IPS-NIHi11 (cell line): ENCODE measurements at places on chromosomes 16 and 17.
A peak's percentile ranks its signal among the peaks of the same experiment; 100 is the strongest.

GRCh38 chr17:75874323-75875181 lies 3.8 kb downstream of the TRIM47 start:
- no peak for DNase-seq

- DNase-seq: no peak
Measured at GRCh38 chr17:54950116-54950515, 18.3 kb downstream of the COX11 start.

DNA sequence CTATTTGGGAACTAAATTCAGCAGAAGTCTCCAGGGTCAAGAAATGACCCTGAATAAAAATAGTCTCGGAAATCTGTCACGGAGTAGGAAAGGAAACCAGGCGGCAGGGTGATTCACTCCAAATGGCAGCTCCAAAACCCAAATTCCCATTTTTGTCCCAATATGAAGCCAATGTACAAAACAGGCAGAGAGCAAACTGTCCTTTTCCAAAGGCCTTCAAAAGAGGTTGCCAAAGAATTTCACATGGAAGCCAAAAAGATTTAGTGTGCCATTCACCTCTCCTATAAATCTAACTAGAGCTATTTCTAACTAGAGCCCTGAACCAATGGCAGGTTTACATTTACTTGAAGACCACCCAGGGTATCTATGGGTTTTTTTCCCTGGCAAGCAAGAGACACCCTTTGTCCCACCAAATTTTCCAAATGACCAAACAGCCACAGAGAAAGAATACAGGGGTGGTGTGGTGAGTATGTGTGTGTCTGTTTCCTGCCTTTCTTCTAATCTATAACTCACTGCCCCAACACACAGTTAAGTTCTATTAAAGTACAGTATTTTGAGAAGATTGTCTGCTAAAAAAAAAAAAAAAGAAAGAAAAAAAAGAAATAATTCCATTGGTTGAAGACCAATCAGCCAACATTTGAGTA lies 6.8 kb downstream of the MYO1D start:
- DNase-seq: no peak

GRCh38 chr17:64399767-64400156 lies 9.1 kb upstream of the PECAM1 start:
- DNase-seq: no peak

GRCh38 chr16:53202398-53202797 lies 147.6 kb downstream of the CHD9 start:
- DNase-seq: no peak

- no peak for DNase-seq
Measured at GRCh38 chr16:84329843-84330684, 35.4 kb downstream of the WFDC1 start.

DNA sequence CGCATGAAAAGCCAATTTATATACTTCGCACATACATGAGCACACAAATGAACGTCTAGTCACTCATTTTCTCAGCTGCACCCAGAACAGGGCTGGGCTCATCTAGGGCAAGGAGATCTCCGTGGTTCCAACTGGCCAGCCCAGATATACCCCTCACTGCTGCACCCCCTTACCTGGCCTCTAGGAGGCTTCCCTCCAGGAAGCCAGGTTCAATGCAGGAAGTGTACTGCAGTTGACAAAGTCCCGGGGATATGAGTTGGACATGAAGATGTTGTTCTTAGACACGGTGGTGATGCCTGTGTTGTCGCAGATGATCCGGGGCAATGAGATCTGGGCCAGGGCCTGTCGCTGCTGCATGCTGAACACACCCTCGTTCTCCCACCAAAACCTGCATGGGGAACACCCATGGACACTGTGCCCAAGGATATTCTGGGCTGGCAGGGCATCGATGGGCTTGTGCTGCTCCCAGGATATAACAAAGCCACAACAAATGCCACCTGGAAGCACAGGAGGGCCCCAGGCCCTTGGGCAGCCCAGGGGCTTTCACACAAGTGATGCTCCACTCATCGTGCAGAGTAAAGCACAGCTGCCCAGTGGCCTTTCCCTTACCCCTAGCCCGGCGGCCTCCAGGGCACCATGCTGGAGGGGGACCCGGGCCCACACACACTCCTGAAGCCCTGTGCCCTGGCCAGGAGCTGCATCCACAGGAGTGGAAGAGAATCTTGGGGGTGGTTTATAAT lies 10.1 kb downstream of the MPO start:
- DNase-seq: peak; percentile 63

GRCh38 chr16:14378689-14379467 lies 251.2 kb downstream of the PARN start:
- DNase-seq: no peak

DNA sequence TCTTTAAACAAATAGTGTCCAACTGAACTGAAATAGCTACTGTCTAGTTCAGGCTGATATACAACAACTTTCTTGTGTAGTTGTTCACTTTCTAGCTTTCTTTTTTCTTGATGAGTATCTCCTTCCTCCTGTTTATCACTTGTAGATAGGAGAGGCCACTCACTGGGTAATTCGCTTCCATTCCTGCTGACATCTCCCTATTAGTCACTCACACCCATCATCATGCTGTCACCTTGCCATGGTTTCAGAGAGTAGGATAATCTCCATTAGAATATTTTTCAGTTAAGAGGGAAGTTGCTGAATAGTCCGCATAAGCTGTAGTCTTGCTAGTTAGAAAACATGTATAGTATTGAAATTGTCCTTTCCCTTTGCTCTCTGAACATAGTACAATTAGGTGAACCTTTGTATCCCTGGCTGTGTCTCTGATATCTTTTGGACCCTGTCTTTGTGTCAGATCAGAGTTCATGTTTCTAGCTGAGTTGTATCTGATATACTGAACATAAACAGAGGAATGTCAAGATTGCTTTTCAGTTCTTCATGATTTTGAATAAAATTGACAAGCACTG lies 64.4 kb upstream of the RASL10B start:
- no peak for DNase-seq

DNA sequence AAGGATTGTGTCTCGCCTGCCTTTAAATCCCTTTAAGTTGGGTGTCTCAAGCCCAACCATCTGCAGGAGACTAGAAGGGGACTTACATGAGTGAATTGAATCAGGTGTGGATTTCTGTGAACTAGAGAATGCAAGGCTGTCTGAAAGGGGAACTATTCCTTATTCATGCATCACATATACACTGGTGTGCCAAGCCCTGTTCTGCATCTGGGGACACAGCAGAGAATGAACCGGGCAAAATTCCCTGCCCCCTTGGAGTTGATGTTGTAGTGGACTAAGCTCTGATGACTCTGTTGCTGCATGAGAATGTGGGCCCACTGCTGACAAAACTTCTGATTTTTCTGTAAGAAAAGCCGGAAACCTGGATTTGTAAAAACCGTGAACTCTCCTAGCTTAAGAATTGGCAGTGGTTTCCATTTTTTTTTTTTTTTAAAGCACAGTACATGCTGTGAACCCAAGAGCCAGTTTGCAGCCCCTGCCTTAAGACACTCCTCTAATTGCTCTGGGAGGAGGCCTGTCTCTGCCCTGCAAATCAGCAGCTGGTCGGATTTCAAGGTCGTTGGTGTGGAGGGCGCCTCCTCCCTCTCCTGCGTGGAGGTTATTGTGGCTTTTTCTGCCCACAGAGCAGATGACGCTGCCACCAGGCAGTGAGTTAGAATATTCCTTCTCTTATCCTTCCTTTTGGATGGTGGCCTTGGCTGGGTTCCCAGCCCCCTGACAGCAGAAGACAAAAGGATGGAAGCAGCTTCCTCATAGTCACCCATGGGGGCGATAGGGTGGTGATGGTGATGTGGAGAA lies 131.0 kb downstream of the PRKCB start:
- no peak for DNase-seq

- no peak for DNase-seq
Measured at GRCh38 chr16:17977260-17977659, 359.3 kb downstream of the NPIPA8 start.

- peak; percentile 54 for DNase-seq
Measured at GRCh38 chr17:1882836-1883235, 53.0 kb downstream of the RPA1 start.

GRCh38 chr16:22663389-22664064 lies 150.4 kb upstream of the HS3ST2 start:
- DNase-seq: no peak

DNA sequence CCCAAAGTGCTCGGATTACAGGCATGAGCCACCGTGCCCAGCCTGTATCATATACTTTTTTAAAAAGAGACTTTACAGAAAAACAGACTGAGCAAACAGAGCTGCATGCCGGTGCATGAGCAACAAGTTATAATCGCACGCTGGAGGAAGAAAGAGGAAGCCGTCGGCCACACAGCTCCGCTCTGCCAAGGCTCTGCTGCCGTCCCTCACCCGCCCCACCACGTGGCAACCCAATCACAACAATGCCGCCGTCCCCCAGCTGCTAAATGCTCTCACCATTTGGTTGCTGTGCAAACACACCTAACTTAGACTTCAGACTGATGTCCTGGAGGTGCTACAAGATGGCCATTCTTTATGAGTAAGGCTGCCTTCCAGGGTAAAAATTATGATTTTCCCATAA lies 83.5 kb downstream of the ADCY9 start:
- DNase-seq: no peak
